ENCODE measurements at places on chromosomes 4 and X. TPM values are rescaled to one million over a fixed set of nuclear protein-coding genes. Genes with fewer than 3 reads are reported as not detected.

- H3K4me3 ChIP-seq, result no peak overlapping the region
- H3K36me3 ChIP-seq, result no peaks in the 10 kb centered on the region
- no peak for DNase-seq
- no peaks in the 10 kb centered on the region for H3K27me3 ChIP-seq
Observed at GRCh38 chr4:47382846-47383360, 80.6 kb downstream of the COMMD8 start.

DNA sequence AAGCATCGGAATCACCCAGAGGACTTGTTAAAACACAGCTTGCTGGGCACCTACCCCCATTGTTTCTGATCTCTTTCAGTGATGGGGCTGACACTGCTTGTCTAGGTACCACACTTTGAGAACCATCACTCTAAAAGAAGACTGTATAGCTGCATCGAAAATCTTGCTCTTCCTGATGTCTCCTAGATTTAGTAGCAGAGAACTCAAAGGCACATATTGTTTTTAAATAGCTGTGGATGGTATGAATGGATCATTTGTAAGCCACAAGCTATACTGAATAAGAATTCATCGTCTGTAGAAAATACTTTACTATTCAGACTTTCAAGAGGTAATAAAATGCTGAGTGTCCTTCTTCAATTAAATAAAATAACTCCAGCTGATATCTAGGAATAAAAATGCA is 405.4 kb downstream of the ANKRD50 start:
- DNase-seq, result no peak
- no peaks in the 10 kb centered on the region for H3K4me1 ChIP-seq
- no peaks in the 10 kb centered on the region for H3K27me3 ChIP-seq
- no peaks in the 10 kb centered on the region for H3K36me3 ChIP-seq
- H3K27ac ChIP-seq, result no peak overlapping the region
- no peak overlapping the region for H3K4me3 ChIP-seq

RASL11B gene
- 4.9 TPM for total RNA-seq

RNF128 gene
- 1.1 TPM for total RNA-seq

GRCh38 chr4:106496061-106496460 is 127.5 kb upstream of the GIMD1 start:
- no peaks in the 10 kb centered on the region for H3K4me1 ChIP-seq
- no peak overlapping the region for H3K27ac ChIP-seq
- no peak for DNase-seq
- H3K4me3 ChIP-seq, result no peak overlapping the region

DNA sequence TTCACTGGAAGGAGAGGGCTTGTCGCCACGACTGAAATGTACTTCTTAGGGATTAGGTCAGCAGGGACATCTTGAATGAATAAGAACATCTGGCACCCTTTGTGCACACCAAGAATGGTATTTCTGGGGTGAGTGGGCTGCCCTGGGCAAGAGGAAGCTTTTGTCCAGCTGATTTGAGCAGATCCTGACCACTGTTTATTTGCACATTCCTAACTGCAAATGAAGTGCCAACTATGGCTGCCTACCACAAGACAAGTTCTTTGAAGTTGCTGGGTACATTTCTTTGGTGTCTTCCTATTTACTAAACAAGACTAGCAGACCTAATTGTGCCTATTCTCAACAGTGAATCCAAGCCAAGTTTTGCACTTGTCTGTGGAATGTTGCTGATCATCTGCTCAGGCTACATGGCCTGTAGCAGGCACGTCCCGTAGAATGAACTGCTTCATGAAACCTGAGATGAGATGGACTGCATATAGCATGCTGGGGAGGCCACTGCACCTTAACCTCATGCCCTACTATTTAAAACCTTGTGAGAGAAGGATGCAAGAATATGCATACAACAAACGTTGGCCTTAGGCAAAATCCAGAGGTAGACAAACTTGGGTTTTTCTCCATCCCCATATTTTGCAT is 45.0 kb downstream of the PIR start:
- peaks cover 25% of the 10 kb centered on the region for H3K27me3 ChIP-seq
- H3K27ac ChIP-seq, result no peak overlapping the region

- H3K27me3 ChIP-seq, result no peaks in the 10 kb centered on the region
- no peaks in the 10 kb centered on the region for H3K4me1 ChIP-seq
- no peaks in the 10 kb centered on the region for H3K36me3 ChIP-seq
- H3K4me3 ChIP-seq, result no peak overlapping the region
- H3K27ac ChIP-seq, result no peak overlapping the region
- DNase-seq, result no peak
Observed at GRCh38 chr4:55435141-55435841, 39.5 kb downstream of the TMEM165 start.

NUDT10 gene
- 1.6 TPM for total RNA-seq

DNA sequence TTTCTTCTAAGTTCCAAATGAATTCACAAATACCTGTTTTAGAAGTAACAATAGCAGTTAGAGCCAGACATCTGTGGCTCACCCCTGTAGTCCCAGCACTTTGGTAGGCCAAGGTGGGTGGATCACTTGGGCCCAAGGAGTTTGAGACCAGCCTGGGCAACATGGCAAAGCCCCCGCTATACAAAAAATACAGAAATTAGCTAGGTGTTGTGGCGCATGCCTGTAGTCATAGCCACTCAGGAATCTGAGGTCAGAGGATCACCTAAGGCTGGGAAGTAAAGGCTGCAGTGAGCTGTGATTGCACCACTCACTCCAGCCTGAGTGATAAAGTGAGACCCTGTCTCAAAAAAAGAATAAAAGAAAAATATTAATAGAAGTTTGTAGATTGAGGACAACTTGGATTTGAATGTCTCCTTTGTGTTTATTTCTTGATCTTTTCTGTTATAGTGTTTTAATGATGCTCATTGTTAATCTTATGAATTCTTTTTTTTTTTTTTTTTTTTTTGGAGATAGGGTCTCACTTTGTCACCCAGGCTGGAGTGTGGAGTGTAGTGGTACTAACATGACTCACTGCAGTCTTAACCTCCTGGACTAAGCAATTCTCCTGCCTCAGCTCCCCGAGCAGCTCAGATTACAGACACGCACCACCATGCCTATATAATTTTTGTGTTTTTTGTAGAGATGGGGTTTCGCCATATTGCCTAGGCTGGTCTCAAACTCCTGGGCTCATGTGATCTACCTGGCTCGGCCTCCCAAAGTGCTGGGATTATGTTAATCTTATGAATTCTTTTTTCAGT is 30.7 kb upstream of the RAPGEF2 start:
- peak overlapping the region; percentile 80 for H3K27ac ChIP-seq
- peaks cover 5% of the 10 kb centered on the region for H3K4me1 ChIP-seq
- no peaks in the 10 kb centered on the region for H3K36me3 ChIP-seq
- DNase-seq, result no peak

CT45A10 gene
- total RNA-seq, result not detected

- H3K4me1 ChIP-seq, result no peaks in the 10 kb centered on the region
- no peaks in the 10 kb centered on the region for H3K36me3 ChIP-seq
- H3K27me3 ChIP-seq, result no peaks in the 10 kb centered on the region
- no peak overlapping the region for H3K4me3 ChIP-seq
Observed at GRCh38 chr4:101711590-101712260, 78.8 kb upstream of the BANK1 start.

DNA sequence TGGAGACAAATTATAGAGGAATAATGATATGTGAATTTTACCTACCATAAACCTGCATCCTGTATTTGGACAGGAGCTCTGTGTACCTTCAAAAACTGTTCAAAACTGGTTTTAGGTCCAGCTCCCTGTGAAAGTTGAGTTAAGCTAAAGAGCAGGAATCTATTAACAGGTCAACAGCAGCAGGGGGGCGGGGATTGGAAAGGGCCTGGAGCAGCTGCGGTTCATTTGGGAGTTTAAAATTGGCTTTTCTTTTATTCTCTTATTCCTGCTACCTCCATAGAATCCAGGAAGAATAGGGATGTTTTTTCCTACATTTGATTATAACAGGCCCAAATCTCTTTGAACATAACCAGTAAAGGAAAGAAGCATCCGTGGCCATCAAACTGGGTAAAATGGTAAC is 23.8 kb downstream of the SHROOM3 start:
- H3K4me3 ChIP-seq, result no peak overlapping the region
- no peak for DNase-seq
- no peaks in the 10 kb centered on the region for H3K36me3 ChIP-seq
- no peaks in the 10 kb centered on the region for H3K4me1 ChIP-seq
- peak overlapping the region; percentile 38 for H3K27ac ChIP-seq

PRPS2 gene
- total RNA-seq, result 25.9 TPM

ADH7 gene
- total RNA-seq, result not detected

GRCh38 chr4:90994851-90995574 is 867.8 kb downstream of the CCSER1 start:
- H3K27ac ChIP-seq, result no peak overlapping the region
- H3K4me3 ChIP-seq, result no peak overlapping the region
- no peaks in the 10 kb centered on the region for H3K36me3 ChIP-seq
- no peaks in the 10 kb centered on the region for H3K27me3 ChIP-seq
- no peak for DNase-seq
- H3K4me1 ChIP-seq, result no peaks in the 10 kb centered on the region

- no peaks in the 10 kb centered on the region for H3K4me1 ChIP-seq
- H3K36me3 ChIP-seq, result no peaks in the 10 kb centered on the region
- no peak overlapping the region for H3K4me3 ChIP-seq
Observed at GRCh38 chr4:18167831-18168230, 146.3 kb upstream of the LCORL start.

- H3K27ac ChIP-seq, result peak overlapping the region; percentile 45
- H3K4me3 ChIP-seq, result peak overlapping the region; percentile 66
- H3K27me3 ChIP-seq, result no peaks in the 10 kb centered on the region
- no peak for DNase-seq
- peaks cover 4% of the 10 kb centered on the region for H3K4me1 ChIP-seq
Observed at GRCh38 chr4:88819818-88820697, 122.4 kb upstream of the NAP1L5 start.

PSAPL1 gene
- total RNA-seq, result not detected

SLITRK2 gene
- total RNA-seq, result under 0.01 TPM

FREM3 gene
- total RNA-seq, result not detected

- H3K4me3 ChIP-seq, result no peak overlapping the region
- no peak overlapping the region for H3K27ac ChIP-seq
- no peaks in the 10 kb centered on the region for H3K36me3 ChIP-seq
- H3K4me1 ChIP-seq, result no peaks in the 10 kb centered on the region
Observed at GRCh38 chrX:46386511-46386910, 158.7 kb downstream of the ZNF674 start.

NHS gene
- total RNA-seq, result 8.8 TPM

DNA sequence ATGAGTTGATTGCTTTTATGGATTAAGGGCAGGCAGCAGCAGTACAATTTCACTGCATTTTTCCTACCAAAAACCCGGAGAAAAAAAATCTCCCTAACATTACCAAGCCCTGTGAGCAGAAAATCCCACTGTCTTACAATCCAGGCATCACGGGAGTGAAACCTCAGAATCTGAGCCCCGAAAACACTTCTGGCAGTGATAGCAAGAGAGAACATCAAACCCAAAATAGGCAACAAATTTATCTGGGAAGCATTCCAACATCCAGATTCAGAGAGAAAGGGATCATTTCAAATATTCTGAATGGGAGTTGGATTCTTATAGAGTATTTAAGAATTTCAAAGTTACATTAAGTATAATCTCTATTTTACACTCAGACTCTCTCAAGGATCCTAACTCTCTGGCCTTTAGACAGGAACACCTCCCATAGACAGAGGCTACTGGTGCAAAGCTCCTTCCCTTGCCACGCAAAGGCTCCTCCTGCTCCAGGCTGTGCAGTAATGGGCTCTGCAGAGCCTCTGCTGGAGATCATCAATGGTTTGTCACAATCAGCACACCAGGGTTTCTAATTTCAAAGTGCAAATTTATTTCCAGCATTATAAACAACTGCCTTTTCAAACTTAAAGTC is 256.9 kb downstream of the PARM1 start:
- DNase-seq, result no peak
- no peaks in the 10 kb centered on the region for H3K36me3 ChIP-seq
- no peak overlapping the region for H3K4me3 ChIP-seq

DNA sequence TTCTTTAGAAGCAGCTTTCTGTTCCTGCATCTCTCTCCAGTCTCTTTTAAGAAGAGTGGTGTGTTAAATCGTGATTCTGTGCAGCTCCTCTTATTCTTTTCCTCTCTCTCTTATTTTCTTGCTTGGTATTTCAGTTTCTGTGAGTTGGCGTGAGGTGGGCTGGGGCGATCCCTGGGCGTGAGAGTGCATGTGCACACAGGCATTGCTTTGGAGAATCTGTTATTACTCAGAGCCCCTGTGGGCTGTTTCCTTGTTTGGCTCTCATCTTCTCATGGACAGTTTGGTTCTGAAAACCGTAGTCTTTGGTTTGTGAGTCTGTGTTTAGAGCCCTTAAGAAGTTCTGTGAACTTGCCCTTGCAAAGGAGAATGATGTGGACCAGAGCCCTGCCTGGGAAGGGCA is 97.2 kb upstream of the CLNK start:
- no peaks in the 10 kb centered on the region for H3K4me1 ChIP-seq
- no peak overlapping the region for H3K4me3 ChIP-seq
- H3K36me3 ChIP-seq, result no peaks in the 10 kb centered on the region
- no peak for DNase-seq
- H3K27ac ChIP-seq, result no peak overlapping the region
- H3K27me3 ChIP-seq, result no peaks in the 10 kb centered on the region

DNA sequence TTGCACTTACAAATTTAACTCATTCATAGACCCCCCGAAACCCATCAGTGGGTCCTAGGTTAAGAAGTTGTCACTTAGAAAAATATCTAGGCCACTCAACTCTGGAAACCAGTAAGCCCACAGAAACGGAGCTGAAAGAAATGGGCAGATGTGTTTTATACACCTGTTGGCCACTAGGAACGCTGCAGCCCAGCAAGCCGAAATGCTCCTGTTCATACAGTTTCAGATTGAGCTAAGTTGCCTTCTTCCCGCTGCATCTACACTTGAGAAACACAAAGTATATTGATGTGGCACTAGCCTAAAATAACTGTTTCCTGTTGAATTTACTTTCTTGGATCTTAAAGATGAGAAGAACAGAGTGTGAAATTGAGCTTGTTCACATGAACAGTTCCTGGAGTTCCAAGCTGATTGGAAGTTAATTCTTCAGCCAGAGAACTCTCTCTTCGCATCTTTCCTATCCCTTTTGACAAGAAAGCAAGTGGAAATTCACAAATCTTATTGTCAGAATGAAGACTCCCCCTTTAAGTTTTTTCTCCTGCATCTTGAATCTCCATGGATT is 174.1 kb downstream of the RBMX2 start:
- H3K4me3 ChIP-seq, result no peak overlapping the region
- H3K27ac ChIP-seq, result no peak overlapping the region
- no peak for DNase-seq
- H3K27me3 ChIP-seq, result peaks cover 10% of the 10 kb centered on the region
- H3K36me3 ChIP-seq, result no peaks in the 10 kb centered on the region

DNA sequence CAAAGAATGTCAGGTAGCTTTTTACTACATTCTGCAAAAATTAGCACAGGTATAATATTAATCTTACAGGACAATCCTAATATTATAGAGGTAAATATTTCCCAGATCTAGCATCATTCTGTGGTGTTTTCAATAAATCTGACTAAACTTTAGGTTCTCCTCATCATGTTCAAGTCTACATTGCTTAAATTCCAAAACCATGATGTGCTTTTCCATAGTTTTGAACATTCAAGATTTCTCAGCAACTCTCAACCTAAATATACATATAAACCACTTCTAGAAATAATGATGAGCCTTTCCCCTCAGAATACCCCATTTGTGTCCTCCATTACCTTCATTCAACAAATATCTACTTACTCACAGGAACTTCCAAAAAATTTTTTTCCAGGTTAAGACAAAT is 23.1 kb downstream of the EIF4E start:
- H3K27me3 ChIP-seq, result no peaks in the 10 kb centered on the region
- no peak overlapping the region for H3K27ac ChIP-seq
- no peak overlapping the region for H3K4me3 ChIP-seq
- no peak for DNase-seq

NIPAL1 gene
- total RNA-seq, result under 0.01 TPM

- no peaks in the 10 kb centered on the region for H3K4me1 ChIP-seq
- no peak for DNase-seq
- no peaks in the 10 kb centered on the region for H3K27me3 ChIP-seq
- H3K36me3 ChIP-seq, result no peaks in the 10 kb centered on the region
- no peak overlapping the region for H3K4me3 ChIP-seq
- no peak overlapping the region for H3K27ac ChIP-seq
Observed at GRCh38 chrX:287670-288069, 6.5 kb downstream of the PLCXD1 start.
